Stimulated activated CD8-positive, alpha-beta memory T cell treated with anti-CD3 and anti-CD28 coated beads, Interleukin-4, amount 100 ng/mL, for 1 hour (primary cell): ENCODE measurements at places on chromosomes 6 and 20.

GRCh38 chr20:6693178-6693807, 74.2 kb upstream of the BMP2 start:
- no peak for DNase-seq

DNA sequence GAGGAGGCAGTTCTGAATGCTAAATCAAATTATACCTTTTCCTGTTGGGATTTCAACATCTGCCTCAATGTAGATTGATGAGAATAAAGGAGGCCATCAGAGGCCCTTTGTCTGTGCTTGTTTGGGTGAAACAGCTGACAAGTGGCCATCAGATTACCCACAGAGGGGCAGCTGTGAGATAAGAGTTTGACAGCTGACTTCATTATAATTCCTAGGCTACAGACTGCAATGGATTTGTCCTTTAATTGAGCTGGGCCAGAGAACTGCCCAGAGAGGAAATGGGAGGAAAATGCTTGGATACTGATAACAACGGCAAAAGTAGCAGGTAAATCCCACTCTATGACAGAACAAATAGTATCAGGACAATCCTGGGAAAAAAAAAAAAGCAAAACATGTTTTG, 649.4 kb downstream of the HDGFL1 start:
- no peak for DNase-seq

DNA sequence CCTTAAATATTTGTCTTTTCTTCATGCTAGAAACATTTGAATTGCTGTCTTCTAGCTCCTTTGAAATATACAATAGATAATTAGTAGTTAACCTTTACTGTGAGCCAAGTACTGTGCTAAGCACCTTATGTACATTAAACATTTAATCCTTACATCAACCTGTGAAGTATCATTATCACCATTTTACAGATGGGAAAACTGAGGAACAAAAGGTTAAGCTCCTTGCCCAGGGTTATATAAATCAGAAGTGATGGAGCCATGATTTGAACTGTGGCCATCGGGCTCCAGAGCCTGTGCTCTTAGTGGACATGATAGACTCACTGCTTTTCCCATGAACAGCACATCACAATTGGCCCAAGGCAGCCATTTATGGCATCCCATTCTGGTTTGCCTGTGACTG, 140.9 kb downstream of the UNC5CL start:
- DNase-seq = no peak

DNA sequence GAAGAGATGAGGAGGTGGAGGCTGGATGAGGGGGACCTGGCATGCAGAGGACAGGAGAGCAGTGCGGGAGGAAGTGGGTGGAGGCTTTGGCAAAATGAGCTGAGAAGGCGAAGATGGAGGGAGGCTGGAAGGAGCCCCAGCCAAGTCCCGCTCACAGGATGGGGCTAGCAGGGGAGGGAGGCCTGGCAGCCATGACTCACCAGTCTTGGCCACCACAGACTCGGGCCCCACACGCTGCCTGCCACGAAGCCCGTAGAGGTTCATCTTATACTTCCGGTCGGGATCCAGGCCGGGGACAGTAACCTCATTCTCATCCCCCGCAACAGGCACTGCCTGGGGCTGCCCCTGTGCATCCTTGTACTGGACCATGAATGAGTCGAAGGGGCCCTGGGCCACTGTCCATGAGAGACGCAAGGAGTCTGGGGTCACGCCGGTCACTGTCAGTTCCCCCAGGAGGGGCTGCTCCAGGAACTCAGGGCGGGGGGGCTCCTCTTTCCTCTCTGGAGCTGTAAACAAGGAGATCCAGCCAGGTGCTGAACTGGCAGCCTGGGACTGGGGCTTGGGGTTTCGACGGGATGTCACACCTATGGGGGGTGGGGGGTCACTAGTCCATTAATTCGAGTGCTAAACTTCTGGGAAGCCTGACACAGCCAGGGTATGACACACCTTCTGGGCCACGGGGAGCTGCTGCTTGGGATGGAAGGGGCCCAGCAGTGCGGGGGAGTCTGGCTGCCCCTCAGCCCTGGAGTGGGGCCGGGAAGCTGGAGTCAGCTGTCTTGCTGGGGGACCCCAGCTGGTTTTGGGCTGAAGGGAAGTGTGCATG, 27.8 kb downstream of the TNXB start:
- no peak for DNase-seq

DNA sequence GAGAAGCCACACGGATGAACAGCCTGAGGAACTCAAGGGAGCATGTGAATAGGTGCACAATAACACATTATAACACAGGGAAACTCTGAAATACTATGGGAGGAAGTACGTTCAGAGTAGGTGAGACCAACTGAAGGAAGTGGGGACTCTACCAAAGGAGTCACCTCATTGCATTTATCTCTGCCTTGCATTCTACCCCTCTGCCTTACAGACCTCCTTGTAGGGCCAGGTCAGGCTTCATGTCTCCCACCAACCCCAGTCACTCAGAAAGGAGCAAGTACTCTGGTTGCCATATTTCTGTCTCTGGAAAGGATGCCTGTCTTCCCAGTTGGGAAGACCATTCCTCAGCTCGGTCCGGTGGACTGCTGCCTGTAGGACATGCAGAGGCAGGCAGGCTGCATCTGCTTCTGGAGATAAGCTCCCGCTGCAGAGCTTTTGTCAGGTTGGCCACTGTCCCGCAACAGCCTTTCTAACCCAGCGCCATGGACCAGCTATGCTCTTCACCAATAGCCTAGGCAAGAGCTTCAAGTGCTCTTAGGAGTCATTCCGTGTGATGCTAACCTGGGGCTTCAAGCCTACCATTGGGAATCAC, 51.6 kb upstream of the ASIP start:
- no peak for DNase-seq

DNA sequence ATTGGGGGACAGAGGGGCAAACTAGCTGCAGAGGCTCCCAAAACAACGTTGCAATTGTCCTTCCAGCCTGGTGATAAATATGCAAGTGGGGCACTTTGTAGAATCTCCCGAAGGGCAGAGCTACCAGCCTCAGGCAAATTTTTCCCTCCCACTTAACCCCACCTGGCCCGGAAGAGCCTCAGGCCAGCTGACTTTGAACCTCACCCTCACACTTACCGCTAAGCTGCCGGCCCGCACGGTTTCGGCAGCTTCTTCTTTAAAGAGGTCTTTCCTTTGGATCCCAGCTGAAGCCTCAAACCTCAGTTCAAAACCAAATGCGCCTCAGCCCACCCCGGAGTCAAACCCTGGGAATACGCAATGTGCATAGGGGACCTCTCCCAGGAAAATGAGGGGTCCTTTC, 2.5 kb downstream of the OVOL2 start:
- no peak for DNase-seq

GRCh38 chr6:48817333-48818051, 645.6 kb downstream of the MMUT start:
- no peak for DNase-seq

DNA sequence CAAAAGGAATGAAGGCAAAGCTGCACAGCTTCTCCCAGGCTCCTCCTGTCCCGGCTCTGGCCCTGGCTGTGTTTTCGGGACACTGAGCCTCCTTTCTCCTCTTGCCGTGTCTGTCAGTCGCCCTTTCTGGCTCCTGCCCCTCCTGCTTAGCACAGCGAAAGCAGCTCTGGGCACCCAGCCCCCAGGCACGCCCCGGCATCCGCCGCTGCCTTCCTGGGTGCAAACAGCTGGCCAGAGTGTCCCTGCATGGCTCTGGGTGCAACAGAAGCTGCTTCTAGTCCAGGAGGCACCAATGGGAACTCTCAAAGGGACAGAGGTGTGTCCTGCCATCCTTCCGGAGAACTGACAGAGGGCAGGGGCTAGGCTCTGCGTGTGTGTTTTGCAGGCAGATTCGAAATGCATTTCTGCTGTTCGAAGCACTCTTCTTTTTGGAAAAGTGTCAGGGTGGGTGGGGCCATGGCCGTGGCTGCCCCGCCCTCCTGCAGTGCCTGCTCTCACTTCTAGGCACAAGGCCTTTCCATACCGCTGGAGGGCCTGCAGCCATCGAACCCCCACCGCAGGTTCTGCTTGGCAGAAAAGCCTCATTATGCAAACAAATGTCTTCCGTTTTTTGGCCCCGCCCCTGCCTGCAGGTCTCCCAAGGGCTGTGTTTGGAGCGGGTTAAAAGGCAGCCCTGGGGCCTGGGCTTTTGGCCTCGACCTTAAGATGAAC, 15.5 kb downstream of the COL9A3 start:
- DNase-seq = no peak

- DNase-seq = no peak
Measured at GRCh38 chr6:26183581-26184366, 96.5 kb downstream of the HFE start.

GRCh38 chr20:41272339-41272738, 45.2 kb downstream of the ZHX3 start:
- no peak for DNase-seq

GRCh38 chr6:99587792-99588191, 18.8 kb upstream of the PRDM13 start:
- DNase-seq = no peak
